ENCODE measurements at places on chromosomes 13 and 19.

DNA sequence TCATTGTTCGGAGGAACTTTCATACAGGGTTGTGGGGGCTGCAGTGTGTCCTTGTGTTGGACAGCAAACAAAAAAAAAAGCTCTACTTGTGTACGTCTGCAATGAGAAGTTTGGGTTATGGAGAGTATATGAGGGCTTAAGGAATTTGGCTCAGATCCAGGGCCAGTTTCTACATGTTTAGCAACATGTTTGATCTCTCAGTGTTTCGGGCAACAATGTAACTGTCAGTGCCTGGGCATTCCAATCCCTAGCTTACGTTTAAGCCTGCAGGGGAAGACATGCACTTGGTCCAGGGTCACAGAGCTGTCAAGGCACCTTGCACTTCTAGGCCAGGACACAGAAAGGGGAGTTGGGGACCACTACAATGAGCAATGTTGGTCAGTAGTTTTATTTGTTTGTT lies 13.9 kb downstream of the ZNF543 start:
- no peak for DNase-seq

- DNase-seq: no peak
These were observed 1832.8 kb upstream of the MIR17HG start for GRCh38 chr13:89514534-89515312.

DNA sequence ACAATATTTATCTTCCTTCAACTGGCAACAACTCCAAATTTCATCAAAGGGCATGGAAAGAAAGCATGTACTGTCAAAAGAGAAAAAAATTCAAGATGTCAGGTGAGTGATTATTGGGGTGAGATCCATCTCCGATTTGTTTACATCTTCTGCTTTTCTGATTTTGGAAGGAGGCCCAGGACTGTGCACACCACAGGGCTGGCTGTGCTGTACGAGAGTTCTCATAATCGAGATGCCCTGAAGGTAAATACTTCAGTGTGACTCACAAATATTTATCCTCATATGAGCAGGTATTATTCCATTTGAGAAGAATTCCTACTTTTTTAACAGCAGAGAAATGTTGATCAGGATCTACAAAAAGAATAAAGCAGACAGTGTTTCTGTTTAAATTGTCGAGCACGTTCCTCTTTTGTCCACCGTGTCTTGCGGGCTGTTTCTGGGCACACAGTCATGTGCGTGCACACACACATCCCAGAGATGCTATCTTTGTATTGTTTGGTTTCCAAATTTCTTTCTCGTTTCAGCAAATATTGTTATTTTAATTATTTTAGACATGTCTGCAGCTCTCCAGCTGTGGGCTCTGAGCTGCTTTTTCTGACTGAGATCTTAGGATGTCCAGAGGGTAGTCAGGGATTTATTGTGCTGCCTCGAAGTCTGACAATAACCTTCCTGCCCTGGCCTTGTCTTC lies 103.8 kb downstream of the KL start:
- DNase-seq: no peak

- DNase-seq: no peak
These were observed 7.6 kb upstream of the HMG20B start for GRCh38 chr19:3565139-3565538.

GRCh38 chr13:26112843-26113242 lies 61.0 kb upstream of the SHISA2 start:
- DNase-seq: no peak

DNA sequence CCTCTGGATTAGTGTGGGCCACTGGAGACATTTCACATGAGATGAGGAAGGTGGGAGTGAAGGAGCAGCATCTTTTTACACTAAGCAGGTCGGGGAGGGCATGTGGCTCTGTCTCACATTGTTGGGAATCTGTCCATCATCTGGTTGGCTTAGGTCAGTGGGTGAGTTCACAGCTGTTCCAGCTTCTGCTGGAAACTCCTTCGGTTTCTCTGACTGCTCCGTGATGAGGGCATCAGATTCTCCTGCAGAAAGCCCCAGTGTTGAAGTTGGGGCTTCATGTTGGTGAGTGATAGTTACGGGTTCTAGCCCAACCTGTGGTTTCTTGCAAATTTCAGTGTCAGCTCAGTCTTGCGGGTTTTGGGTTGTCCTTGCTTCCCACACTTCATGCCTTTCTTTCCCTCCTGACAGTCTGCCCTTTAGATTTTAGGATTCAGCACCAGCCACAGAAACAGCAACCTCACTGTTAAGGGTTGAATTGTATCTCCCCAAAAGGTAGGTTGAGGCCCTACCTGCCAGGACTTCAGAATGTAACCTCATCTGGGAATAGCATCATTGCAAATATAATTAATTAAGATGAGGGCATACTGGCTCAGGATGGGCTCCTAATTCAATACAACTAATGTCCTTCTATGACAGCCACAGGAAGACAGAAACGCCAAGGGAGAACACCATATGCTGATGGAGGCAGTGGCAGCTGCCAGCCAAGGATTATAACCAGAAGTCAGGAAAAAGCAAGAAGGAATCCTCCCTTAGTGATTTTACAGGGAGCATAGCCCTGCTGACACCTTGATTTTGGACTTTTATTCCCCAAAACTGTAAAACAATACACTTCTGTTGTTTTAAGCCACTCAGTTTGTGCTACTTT lies 7.6 kb upstream of the ALOX5AP start:
- DNase-seq: no peak

DNA sequence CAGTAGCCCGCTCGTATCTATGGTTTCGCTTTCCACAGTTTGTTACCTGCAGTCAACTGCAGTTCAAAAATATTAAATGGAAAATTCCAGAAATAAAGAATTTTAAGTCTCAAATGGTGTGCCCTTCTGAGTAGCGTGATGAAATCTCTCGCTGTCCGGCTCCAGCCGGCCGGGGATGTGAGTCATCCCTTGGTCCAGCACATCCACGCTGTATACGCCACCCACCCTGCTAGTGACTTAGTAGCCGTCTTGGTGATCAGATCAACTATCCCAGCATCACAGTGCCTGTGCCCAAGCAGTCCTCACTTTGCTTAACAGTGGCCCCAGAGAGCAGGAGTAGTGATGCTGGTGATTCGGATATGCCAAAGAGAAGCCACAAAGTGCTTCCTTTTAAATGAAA lies 40.0 kb downstream of the ZNF331 start:
- no peak for DNase-seq

GRCh38 chr19:1177322-1178114 lies 3.5 kb upstream of the SBNO2 start:
- DNase-seq: no peak

- DNase-seq: no peak
These were observed 778 bp downstream of the ZNF230 start for GRCh38 chr19:44003461-44004009.

DNA sequence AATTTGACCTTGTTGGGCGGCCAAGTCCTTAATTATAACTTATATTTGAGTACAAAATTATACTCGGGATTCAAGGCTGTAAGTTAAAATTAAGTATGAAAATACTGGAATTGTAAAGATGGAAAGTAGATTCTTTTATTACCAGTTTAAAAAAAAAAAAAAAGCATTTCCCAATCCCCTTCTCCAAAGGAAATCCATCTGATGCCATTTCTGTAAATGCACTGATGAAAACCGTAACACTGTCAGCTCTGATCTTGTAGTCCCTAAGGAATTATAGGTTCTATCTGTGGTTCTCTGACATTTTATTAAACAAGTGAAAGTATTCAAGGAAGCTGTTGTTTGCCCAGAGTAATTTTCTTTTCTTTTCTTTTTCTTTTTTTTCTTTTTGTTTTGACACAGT lies 41.6 kb upstream of the HNRNPA1L2 start:
- no peak for DNase-seq

GRCh38 chr13:80473695-80474094 lies 132.8 kb upstream of the SPRY2 start:
- no peak for DNase-seq

DNA sequence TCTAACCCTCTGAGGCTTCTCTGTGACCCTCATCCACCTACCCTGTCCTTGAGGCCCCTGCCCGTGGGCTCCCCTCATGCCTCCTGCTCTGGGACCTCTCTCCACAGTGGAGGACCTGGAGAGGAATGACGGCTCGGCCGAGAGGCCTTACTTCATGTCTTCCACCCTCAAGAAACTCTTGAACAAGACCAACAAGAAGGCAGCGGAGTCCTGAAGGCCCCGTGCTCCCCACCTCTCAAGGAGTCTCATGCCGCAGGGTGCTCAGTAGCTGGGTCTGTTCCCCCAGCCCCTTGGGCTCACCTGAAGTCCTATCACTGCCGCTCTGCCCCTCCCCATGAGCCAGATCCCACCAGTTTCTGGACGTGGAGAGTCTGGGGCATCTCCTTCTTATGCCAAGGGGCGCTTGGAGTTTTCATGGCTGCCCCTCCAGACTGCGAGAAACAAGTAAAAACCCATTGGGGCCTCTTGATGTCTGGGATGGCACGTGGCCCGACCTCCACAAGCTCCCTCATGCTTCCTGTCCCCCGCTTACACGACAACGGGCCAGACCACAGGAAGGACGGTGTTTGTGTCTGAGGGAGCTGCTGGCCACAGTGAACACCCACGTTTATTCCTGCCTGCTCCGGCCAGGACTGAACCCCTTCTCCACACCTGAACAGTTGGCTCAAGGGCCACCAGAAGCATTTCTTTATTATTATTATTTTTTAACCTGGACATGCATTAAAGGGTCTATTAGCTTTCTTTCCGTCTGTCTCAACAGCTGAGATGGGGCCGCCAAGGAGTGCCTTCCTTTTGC lies 10.8 kb upstream of the ILF3 start:
- DNase-seq: no peak

DNA sequence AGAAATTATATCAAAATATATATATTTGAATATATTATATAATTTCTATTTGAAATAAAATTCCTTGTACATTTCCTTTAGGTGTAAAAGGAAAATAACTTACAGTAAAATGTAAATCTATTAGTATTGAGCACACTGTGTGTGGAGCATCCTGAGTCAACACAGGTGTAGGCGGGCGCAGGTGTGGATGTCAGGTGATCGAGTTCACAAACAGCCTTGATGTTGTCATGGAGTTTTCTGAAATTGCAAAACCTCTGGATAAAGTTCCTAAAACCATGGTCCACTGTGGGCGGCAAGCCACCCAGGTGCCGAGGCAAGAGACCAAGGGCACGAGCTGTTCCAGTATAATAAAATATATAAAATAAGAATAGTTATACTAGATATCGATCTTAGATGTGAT lies 27.7 kb upstream of the MCF2L start:
- no peak for DNase-seq

- no peak for DNase-seq
These were observed 97.9 kb downstream of the DLEU7 start for GRCh38 chr13:50745542-50746115.

DNA sequence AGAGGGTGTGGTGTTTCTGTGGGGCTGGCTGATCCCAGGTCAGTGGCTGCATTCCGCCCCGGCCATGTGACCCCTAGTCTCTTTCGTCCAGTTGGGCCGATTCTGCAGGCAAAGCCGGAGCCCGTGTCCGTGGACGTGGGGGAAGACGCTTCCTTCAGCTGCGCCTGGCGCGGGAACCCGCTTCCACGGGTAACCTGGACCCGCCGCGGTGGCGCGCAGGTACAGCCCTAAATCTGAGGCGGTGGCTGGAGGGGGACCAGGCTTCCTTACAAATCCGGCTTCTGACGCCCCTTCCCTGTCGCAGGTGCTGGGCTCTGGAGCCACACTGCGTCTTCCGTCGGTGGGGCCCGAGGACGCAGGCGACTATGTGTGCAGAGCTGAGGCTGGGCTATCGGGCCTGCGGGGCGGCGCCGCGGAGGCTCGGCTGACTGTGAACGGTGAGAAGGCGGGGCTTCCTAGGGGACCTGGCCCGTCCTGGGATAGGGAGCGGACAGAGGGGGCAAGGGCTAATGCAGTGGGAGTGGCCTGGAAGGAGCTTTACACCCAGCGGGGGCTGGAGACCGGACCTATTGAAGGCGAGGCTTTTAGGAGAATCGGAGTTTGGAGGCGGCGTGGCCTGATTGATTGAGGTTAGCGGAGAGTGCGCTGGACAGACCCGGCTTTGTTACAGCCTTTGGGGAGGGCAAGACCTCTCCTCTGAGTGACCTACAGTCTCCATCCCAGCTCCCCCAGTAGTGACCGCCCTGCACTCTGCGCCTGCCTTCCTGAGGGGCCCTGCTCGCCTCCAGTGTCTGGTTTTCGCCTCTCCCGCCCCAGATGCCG lies 4.3 kb downstream of the KIRREL2 start:
- DNase-seq: no peak

- no peak for DNase-seq
These were observed 12.3 kb upstream of the BSG start for GRCh38 chr19:560121-560520.

DNA sequence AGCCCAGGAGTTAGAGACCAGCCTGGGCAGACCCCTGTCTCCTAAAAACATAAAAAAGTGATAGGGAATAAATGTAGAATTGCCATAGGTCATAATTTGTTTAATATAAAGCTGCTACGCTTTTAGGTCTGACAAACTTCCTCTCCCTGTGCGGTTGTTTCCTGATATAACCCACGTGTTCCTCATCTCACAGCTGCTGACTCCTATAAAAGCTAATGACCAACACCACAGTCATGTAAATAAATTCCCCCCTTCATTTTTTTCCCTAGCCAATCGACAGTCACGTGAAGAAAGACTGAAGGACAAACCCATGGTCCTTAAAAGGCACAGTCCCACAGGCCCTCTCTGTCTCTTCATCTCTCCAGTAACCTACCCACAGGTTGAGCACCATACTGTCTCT lies 27.5 kb downstream of the ZNF266 start:
- DNase-seq: no peak

DNA sequence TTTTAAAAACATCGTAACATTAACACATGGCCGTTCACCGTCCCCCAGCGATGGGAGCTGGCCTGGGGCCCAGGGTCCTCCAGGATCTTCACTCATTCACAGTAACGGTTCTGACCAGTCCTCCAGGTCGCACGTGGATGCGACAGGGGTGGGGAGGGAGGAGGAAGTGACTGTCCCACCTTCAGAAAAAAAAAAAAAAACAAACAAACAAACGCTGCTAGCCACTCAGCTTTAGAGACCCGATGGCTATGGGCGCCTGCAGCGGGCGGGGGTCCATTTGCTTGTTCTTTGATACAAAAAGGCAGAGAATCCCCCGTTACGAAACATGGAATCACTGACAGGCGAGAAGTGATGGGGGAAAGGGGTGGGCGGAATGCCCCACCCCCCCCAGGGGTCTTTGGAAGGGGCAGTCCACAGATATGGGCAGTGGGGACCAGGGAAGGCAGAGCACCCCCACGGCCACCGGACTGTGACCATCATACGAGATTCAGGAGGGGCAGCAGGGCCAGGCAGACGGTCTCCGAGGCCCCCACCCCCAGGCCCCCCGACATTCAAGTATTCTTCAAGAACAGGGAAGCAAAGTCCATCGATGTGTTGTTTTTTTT lies 13.3 kb downstream of the MKNK2 start:
- no peak for DNase-seq

- no peak for DNase-seq
These were observed 12.0 kb downstream of the KASH5 start for GRCh38 chr19:49400029-49400428.
